ENCODE measurements at places on chromosomes 2 and 18.

- DNase-seq: peak; percentile 19
These were observed 136.8 kb downstream of the NEDD4L start for GRCh38 chr18:58180738-58181353.

- DNase-seq: no peak
These were observed 24.3 kb upstream of the PSMD14 start for GRCh38 chr2:161283926-161284325.

DNA sequence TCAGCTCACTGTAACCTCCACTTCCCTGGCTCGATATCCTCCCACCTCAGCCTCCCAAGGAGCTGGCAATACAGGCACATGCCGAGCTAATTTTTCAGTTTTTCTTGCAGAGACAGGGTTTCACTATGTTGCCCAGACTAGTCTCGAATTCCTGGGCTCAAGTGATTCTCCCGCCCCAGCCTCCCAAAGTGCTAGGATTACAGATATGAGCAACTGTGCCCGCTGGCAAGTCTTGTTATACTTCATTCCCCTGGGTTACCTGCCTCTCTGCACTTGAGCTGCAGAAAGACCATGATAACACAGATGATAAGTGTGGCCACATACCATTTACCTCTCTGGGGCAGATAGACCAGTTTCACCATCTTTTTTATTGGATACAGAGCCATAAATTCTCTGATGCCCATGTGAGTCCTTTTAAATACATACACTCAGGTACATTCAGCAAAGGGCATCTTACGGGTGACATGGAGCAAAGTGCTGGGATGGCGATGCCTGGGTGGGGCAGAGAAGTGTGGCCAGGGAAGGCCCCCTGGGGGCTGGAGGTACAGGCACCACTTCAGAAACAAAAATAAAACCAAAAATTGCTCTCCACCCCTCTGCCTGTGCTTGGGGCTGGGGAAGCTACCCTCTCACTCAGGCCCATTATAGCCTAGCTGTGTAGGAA is 20.4 kb downstream of the CCT7 start:
- DNase-seq: no peak

GRCh38 chr2:224850081-224850480 is 133.9 kb upstream of the CCDC195 start:
- DNase-seq: no peak

- DNase-seq: no peak
These were observed 186.4 kb downstream of the FAM210A start for GRCh38 chr18:13539843-13540476.

GRCh38 chr2:98568161-98568956 is 40.0 kb downstream of the COA5 start:
- DNase-seq: no peak

DNA sequence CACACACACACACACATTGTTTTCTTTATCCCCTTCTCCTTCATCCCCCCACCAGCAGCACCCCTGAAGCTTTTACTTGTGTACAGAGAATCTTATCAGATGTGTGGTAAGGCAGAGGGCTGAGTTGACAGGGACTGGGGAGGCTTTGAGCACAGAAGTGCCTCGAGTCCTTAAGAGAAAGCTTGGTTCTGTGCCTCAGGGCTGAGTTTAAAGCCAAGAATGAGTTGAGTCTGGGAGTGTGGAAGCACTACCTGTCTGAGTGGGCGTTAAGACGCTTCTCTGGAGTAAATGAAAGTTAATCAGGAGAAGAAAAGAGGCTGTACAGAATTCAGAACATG is 2.7 kb downstream of the ID2 start:
- DNase-seq: peak; percentile 15

GRCh38 chr2:36411962-36412444 is 56.4 kb downstream of the CRIM1 start:
- DNase-seq: no peak

DNA sequence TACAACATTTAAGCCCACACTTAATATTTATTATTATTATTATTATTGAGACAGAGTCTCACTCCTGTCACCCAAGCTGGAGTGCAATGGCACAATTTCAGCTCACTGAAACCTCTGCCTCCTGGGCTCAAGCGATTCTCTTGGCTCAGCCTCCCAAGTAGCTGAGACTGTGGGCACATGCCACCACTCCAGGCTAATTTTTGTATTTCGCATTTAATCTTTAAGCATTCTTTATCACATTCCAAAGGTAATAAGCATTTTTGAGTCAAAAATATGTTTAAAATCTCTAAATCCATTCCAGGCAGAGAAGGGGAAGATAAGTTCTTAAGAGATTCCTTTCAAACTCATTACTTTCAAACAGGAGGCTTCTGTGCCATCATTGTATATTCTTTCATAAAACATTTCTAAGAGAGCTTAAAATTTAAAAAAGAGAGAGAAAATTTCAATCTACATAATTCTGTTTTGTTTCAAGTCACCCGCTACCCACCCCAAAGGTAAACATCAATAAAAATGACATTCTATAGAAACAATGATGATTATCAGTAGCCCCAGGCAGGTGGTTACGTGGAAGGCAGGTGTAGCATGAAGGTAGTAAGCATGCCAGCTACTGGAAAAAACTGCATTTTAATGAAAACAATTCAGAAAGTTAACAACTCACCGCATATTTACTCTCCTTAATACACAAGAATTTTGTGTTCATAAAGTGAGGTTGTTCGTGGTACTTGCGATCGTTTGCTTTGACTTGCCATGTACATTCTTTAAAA is 84.4 kb upstream of the NARS1 start:
- DNase-seq: peak; percentile 35

Measured in NCI-H1930 (cell line).